ENCODE measurements at places on chromosomes 6 and 20. TPM values are rescaled to one million over a fixed set of nuclear protein-coding genes. Genes with fewer than 3 reads are reported as not detected.

Gene CCN5
- 1.1 TPM for total RNA-seq

Gene MYB
- 0.33 TPM for total RNA-seq

Gene RNF114
- 148 TPM for total RNA-seq

Gene TRDN
- total RNA-seq = not detected
